ENCODE measurements at places on chromosomes 1 and 21. TPM values are rescaled to one million over a fixed set of nuclear protein-coding genes. Genes with fewer than 3 reads are reported as not detected.

Gene MPL
- not detected for total RNA-seq

- DNase-seq: no peak
These were observed 180.4 kb downstream of the SLC44A5 start for GRCh38 chr1:75430526-75430925.

- DNase-seq: no peak
These were observed 1222.1 kb upstream of the NCAM2 start for GRCh38 chr21:19776076-19776475.

- DNase-seq: no peak
These were observed 21.0 kb downstream of the PLXNA2 start for GRCh38 chr1:208223136-208223535.

Gene NMNAT2
- not detected for total RNA-seq

- no peak for DNase-seq
These were observed 146.9 kb downstream of the TOMM20 start for GRCh38 chr1:234981758-234982157.

Gene RAD54L
- total RNA-seq: 1.9 TPM

Gene CNN3
- 21.1 TPM for total RNA-seq

Gene SLC1A7
- total RNA-seq: not detected

Gene DCDC2B
- total RNA-seq: not detected

Gene ZNF691
- 17.1 TPM for total RNA-seq
